Activated CD4-positive, CD25-positive, alpha-beta regulatory T cell treated with anti-CD3 and anti-CD28 coated beads, Interleukin-2, amount 50 U/mL, for 16 hours (primary cell): ENCODE measurements at places on chromosomes 4 and X.

DNA sequence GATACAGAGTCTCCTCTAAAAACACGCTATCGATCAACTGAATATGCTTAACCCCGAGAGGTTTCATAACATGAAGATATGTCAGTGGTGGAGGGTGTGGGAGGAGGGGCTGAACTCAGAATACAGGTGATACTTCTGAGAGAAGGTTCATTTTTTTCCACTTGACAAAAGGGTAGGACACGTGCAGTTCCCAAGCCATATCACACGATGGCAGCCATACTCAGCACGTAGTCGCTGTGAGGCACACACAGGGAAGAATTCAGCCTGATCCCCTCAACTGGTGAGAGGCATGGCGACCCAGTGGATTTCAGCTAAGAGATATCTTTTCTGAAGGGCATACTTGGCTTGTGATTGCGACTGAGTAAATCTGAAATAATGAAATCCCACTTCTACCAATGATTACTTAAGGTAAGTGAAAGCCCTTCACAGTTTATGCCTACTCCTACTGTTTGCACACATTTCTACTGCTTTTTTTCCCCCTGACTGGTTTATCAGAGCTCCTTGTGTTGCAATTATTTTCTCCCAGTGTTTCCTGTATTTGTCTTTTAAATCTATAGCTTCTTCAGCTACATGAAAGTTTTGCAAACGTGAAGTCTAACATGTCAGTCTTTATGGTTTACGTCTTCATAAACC is 133.1 kb downstream of the CORIN start:
- no peak for DNase-seq

GRCh38 chr4:140212646-140213045 is 58.7 kb upstream of the MAML3 start:
- no peak for DNase-seq

GRCh38 chrX:44043496-44043895 is 70.3 kb upstream of the NDP start:
- no peak for DNase-seq

DNA sequence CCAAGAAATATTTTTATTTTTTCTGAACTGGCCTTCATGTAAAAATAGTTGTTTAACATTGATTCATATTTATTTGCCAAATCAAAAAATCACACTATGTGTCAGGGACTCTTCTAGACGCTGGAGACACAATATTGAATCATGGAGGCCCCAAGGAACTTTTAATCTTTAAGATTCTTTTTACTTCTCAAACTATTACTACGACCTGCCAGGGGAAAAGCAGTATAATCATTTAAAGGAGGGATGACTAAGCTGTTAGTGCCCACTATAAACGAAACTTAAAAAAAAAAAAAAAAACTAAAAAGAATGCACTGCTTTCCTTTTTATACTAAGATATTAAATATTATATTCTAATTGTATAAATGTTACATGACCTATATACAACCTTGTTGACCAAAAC is 84.7 kb downstream of the PPA2 start:
- DNase-seq, result no peak

DNA sequence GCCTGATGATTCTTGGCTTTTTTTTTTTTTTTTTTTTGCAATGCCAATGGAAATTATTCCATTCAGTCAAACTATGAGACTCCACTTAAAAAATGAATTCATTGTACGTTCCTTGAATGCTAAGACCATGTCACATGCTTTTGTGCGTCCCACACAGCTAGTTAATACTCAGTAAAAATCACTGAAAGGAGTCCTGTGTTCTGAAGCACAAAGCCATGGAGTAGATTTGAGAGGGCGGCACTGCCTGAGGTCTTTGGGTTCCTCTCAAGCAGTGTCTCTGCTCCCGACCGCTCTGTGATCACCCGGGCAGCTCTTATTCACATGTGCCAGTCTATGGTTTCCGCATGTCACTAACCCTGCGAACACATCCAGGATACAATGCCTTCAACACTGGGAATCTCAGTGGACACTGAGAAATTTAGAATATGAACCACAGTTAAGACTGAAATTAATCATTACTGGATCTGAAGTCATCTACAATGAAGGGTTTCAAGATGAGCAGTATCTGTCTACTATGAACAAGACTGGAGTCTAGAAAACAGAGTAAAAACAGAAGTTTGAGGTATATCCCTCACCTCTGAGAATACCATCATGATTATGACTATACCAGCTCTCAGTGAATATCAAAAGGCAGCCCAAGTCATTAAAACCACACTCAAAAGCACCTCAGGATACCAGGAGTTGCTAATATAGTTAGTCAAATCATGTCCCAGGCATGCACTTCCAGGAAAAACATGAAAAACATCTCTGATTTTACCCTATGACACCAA is 193.0 kb downstream of the MGST2 start:
- no peak for DNase-seq

- no peak for DNase-seq
Observed at GRCh38 chr4:147586637-147587036, 30.6 kb upstream of the TMEM184C start.

- no peak for DNase-seq
Observed at GRCh38 chr4:188002751-188003150, 7.2 kb downstream of the ZFP42 start.

DNA sequence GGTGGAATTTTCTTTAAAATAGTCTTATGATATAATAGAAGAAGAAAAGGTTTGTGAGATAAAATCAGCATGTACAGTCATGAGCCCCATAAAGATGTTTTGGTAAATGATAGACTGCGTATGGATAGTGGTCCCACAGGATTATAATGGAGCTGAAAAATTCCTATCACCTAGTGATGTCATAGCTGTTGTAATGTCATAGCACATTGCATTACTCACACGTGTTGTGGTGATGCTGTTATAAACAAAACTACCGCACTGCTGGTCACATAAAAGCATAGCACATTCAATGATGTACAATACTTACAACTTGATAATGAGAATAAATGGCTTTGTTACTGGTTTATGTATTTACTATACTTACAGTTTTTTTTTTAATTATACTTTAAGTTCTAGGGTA is 715.2 kb upstream of the HTR2C start:
- DNase-seq, result no peak

DNA sequence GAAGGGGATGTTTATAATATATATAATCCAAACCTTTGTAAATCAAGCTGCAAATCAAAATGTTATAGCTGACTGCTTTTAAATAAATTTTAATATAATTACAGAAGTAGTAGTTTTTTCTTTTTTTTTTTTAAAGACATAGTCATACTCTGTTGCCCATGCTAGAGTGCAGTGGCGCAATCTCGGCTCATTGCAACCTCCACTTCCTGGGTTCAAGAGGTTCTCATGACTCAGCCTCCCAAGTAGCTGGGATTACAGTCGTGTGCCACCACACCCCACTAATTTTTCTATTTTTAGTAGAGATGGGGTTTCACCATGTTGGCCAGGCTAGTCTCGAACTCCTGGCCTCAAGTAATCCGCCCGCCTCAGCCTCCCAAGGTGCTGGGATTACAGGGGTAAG is 178.7 kb downstream of the FBXW7 start:
- no peak for DNase-seq

DNA sequence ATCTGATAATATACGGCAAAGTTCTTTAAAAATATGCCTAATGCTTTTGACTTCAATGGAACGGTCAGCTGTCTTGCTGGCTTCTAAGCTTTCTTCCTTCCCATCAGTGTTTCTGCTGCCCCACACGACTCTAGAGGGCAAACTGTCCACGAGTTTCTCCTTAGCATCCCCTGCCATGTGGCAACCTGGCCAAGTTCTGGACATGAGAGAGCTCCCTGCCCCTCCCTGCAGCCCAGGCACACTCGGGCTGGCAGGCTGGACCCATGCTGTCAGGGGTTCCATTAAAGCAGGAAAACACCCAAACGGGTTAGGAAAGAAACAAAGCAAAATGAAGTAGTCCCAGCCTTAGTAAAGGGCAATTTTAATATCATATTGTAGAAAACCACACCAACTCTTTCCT is 38.8 kb downstream of the KDR start:
- no peak for DNase-seq

GRCh38 chr4:80079255-80079923 is 6.4 kb upstream of the ANTXR2 start:
- DNase-seq, result no peak

DNA sequence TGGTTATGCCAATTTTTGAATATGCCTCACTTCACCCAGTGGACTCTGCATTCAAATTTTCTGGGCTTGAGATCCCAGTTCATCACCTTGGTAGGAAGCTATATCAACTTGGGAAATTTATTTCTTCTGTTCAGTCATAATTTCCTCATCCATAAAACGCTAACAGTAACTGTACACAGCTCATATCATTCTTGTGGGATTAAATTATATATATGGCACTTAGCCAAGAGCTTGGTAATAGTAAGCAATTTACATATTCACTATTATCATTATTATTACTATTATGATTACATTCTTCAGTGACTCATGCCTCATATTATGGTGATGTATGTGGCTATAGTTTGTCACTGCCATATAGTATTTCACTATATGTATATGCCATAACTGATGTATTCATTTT is 177.6 kb downstream of the CPE start:
- no peak for DNase-seq

GRCh38 chr4:118086344-118086743 is 52.1 kb downstream of the NDST3 start:
- DNase-seq, result no peak

DNA sequence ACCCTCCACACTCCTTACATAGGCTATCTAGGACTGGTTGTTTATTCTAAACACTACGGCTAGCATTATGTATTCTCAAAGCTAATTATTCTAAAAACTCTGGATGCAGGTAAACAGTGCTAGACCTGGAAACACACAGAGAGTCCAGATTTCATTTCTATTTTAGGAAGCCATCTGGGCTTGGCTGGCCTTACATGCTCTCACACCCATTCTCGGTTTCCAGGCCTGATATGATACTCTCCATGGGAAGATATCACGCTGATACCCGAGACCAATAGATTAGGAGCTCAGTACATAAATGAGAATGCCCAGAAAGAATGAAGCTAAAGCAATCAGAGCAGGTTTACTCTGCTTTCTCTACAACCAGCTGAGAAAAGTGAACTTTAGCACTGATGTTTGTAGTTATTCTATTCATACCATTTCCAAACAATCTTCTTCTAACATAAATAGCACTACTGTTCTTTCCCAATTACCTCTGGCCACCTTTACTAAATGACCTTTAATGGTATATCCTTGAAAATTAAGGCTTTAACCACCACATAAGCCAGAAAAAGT is 973.3 kb downstream of the PCDH18 start:
- DNase-seq, result no peak

GRCh38 chr4:144575181-144575580 is 70.8 kb upstream of the HHIP start:
- no peak for DNase-seq

- DNase-seq, result no peak
Observed at GRCh38 chr4:185708348-185708747, 103.6 kb downstream of the SORBS2 start.

DNA sequence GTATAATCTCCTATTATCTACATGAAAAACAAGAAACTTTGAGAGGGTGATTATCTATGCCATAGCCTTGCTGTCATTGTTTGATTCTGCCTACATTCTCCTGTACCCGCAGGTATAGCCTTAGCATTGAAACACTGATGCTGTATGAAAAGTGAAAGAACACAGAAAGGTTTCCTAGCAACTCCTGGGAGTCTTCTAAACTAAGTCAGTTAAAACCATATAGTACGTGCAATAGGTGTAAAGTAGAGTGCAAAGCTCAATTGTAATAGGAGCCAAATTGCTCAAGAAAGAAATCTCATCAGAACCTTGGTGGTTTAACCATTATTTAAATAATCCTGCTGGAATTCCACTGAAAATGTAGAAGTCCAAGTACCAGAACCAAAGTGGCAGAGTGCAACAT is 489.7 kb downstream of the PCDH10 start:
- DNase-seq, result no peak

DNA sequence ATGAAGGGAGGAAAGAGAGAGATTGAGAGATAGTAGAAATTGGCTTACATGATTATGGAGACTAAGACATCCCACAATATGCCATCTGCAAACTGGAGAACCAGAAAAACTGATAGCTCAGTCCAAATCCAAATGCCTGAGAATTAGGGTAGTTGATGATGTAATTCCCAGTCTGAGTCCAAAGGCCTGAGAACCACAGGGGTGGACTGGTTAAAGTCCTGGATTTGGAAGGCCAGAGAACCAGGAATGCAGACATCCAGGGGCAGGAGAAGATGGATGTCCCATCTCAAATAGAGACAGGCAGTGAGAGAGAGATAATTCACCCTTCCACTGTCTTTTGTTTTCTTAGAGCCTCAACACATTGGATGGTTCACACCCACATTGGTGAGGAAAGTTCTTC is 345.7 kb upstream of the SPANXN4 start:
- no peak for DNase-seq

DNA sequence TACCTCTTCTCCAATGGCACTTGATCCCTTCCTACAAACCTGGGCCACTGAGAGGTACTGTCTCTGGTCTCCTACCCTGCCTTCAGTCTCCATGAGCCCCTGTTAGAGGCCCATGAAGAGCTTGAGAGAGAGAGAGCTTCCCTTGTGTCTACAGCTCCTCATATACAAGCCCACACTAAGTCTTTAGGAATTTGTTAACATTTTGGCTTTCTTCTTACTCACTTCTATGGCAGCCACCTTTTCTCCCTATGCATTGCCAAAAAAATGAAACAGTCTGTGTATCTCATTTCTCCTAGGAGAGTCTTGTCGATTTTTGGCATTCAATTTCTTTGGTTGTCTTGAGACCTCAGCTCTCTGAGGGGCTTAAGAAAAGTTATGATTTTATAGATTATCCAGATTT is 90.9 kb upstream of the LNX1 start:
- DNase-seq, result no peak

DNA sequence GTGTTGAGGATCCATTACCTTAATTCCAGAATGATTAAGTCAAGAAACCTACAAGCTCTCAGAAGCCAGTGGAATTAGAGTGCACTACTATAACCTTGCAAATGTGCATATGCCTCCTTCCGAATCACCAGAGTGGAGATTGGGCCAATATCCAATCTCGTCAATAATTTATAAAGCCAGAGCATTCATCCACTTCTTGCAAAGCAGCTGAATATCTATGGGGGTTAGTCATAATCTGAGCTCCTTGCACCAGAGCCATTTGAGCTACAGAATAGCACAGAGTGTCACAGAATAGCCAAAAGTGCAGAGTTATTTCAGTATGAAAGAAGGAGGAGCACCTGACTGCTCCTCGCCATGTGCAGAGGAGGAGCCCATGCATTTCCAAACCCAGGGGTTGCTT is 69.2 kb upstream of the MTM1 start:
- no peak for DNase-seq
